ENCODE measurements at places on chromosomes 1 and 21.

DNA sequence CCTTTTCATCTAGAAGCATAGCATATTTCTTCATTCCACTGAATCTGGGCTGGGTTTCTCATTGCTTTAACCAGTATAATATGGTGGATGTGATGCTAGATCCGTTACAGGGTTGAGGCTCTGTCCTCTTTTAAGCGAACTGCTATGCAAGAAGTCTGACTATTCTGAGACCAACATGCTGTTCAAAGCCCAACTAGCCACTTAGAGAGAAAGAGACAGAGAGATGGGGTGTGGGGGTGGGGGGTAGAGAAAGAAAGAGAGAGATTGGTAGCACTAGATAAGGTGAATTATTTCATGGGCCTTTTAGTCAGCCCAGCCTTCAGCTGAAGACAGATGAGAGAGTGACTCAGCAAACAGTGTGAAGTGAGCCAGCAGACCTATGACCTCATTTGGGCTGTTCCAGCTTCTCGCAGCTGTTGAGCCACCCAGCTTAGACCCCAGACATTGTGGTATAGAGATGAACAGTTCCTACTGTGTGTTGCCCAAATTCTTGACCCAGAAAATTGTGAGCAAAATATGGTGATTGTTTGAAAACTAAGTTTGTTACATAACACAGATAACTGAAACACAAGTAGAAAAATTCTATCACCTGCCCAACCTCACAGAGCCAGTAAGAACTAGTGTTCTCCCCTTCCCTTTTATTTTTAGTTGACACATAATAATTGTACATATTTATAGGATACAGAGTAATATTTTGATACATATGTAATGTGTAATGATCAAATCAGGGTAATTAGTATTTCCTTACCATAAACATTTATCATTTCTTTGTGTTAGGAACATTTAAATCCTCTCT, 40.7 kb upstream of the PRKACB start:
- DNase-seq, result peak; percentile 30

DNA sequence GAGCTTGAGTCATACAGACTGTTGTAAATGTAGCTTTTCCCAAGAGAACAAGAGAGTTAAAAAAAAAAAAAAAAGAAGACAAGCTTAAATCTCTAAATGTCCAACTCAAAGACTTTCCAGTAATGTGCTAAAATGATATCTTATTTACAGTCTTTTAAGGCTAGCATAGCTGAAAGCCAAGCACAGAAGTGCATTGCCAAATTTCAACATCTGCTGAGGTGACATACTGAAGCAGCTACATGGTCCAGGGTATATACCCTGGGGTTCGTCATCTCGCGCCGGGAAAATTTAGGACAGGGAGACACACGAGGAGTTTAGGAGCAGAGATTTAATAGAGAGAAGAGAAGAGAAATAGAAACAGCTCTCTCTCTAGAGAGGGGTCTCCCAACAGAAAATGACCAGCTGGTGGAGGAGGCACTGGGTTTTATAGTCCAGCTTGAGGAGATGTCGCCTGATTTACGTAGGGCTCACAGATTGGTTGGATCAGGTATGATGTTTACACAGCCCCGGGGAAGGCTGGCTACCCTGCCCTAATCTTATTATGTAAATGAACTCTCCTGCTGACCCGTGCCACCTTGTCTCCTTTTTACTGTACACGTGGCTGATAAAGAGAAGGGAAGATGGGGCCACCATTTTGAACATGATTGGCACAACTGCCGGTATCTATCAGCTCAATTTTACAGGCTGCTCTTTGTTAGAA, 172.7 kb downstream of the TRIM33 start:
- no peak for DNase-seq

- DNase-seq, result no peak
Observed at GRCh38 chr1:30746212-30747032, 11.2 kb downstream of the LAPTM5 start.

- DNase-seq, result no peak
Observed at GRCh38 chr1:83741348-83741747, 257.6 kb downstream of the TTLL7 start.

GRCh38 chr1:217342105-217342504, 288.8 kb downstream of the GPATCH2 start:
- DNase-seq, result no peak

GRCh38 chr1:209755926-209756614, at the start of gene TRAF3IP3:
TSS of gene TRAF3IP3 (plus strand) at chr1:209756053. CDS start at chr1:209760040, 3,987 bp downstream.
- peak; percentile 74 for DNase-seq

DNA sequence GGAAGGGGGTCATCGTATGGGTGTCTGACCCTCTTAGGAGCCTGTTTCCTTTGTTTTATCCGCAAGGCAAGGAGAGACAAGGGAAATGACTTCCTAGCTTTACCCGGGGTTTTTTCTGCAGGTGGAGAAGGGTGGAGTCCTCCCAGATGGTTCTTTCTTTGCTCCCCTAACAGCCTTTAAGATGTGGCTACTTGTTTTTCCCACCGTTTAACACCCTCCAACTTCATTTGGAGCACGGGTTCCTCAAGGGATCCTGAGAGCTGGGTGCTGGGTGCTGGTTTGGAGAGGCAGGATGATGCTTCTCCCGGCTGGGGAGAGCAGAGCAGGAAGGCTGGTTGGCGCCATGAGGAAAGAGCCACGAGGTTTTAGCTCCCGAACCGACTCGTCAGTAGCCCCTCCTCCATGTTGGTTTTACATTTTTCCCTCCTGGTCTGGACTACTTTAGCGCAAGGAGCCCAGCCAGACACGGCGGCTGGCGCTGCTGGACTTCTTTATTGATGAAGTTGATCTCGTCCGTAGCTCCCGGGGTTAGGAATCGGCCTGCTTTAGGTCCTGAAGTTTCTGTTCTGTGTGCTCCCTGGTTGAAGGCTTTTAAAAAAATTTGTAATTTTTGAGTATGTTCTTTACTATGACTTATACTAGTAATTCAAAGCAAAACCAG, 1.4 kb downstream of the UCK2 start:
- DNase-seq, result no peak

GRCh38 chr1:43979528-43980254, 681 bp downstream of the B4GALT2 start:
- no peak for DNase-seq

DNA sequence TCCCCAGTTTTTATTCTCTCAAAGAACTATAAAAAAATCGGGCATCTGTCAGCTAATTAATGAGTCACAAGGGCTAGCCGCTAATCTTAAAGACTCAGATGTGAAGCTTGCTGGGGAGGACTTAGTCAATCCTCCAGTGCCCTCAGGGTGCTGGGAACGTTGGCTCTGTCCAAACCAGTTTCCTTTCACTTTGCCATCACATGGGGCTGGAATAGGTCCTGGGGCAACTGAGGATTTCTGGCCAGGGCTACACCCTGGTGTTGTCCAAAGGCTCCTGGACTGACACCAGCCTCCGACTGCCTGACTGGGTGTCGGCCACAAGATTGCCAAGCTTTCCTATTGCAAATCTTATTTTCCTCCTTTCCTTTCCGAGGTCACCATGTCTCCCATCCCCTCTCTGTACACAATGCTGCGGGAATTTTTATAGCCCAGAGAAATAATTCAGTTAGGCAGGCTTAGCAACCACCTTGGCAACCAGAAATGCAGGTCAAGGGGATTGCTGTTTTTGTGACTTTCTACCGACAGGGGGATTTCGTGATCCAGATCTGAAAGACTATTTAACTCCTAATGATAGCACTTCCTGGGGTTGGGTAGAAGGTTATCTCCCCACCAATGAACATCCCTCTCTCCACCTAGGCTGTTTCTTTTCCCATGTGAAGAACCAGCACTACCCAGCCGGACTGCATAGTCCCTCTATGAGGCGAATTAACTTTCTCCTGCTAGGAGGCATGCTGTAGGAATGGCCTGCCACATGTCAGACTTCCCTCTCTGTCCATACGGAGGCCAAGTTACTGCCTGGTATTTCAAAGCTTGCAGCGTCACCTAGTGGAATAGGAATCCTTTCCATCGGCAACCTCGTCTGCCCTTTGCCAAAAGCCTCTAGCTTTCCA, 29.9 kb upstream of the CTBS start:
- no peak for DNase-seq

- DNase-seq, result no peak
Observed at GRCh38 chr1:33784876-33785275, 79.0 kb upstream of the HMGB4 start.

- no peak for DNase-seq
Observed at GRCh38 chr1:171588230-171588629, 33.8 kb upstream of the MYOCOS start.

DNA sequence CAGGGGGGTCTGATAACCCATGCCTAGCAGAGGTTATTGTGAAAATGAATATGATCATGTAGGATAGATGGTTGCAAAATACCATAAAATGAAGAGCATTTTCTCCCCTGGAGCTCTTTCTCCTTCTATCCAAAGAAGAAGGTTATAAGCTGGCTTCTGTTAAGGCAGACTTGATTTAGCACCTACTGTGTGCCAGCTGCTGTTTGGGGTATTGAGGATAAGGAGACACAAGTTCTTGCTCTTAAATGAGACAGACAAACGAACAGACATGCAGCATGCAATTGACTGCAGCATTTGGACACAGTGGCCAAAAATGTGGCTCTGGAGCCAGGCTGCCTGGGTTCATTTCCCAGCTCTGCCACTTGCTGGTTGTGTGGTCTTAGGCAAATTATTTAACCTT, 39.8 kb upstream of the ID3 start:
- DNase-seq, result no peak

DNA sequence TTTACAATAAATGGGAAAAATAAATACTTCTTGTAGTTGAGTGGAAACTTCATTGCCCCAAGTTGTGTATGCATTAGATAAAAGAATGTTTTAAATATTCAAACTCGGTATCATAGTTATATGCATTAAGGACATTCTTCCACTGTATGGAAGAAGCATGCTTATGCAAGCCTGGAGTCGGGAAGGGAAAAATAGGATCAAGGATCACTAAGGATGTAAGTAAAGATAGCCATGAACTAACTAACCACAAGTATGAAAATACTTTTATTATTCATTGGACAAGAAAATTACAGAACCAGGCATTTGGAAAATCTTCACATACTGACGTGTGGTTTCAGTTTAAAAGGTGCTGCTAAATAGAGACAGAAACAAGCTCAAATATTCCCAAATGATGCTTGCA, 26.9 kb upstream of the DPYD start:
- DNase-seq, result no peak

DNA sequence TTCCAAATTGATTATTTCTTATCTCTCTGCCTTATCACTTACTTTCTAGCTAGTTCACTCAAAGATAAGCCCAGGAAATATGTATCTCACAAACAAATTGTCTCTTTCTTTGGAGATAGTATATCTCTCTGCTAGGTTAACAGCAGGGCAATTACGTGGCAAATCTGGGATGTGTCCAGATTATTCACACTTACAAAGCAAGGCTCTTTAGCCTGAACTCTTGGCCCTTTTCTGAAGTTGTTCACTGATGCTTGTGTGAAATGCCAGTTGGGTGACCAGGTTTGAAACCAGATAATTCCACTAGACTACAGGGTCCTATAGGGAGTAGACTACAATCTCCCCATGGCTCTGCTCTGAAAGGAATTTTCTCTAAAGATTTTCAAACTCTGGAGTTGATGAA, 30.8 kb upstream of the FAM78B start:
- DNase-seq, result no peak

- DNase-seq, result no peak
Observed at GRCh38 chr1:17091252-17091651, 28.0 kb downstream of the PADI2 start.

- no peak for DNase-seq
Observed at GRCh38 chr1:106908689-106909088, 147.8 kb upstream of the PRMT6 start.

GRCh38 chr21:34704119-34704518, 35.3 kb downstream of the CLIC6 start:
- DNase-seq, result no peak

- no peak for DNase-seq
Observed at GRCh38 chr1:95039360-95040031, 33.3 kb downstream of the ALG14 start.

- no peak for DNase-seq
Observed at GRCh38 chr1:214002060-214002459, 14.3 kb downstream of the PROX1 start.

GRCh38 chr1:151058692-151059091, 730 bp downstream of the CDC42SE1 start:
- no peak for DNase-seq

DNA sequence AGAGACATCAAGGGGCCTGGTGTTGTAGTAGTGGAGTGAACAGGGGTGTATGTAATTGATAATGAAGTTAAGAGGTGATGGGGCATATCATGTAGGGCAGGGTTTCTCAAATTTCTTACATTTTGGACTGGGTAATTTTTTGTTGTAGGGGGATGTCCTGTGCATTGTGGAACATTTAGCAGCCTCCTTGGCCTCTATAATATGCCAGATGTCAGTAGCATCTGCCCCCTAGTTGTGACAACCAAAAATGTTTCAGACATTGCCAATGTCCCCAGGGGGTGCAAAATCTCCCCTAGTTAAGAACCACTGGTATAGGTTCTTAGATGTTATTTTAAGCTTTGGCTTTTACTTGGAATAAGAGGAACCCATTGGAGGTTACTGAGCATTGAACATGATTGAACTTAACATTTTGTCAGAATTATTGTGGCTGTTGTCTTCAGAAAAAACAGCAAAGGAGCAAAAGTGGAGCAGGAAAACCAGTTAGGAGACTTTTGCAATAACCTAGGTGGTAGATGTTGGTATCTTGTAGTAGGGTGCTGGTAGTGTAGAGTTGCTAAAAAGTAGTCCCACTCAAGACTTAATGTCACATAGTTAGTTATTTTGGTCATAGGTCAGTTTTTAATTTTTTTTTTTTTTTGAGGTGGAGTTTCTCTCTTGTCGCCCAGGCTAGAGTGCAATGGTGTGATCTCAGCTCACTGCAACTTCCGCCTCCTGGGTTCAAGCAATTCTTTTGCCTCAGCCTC, 6.2 kb downstream of the ZNF326 start:
- no peak for DNase-seq

DNA sequence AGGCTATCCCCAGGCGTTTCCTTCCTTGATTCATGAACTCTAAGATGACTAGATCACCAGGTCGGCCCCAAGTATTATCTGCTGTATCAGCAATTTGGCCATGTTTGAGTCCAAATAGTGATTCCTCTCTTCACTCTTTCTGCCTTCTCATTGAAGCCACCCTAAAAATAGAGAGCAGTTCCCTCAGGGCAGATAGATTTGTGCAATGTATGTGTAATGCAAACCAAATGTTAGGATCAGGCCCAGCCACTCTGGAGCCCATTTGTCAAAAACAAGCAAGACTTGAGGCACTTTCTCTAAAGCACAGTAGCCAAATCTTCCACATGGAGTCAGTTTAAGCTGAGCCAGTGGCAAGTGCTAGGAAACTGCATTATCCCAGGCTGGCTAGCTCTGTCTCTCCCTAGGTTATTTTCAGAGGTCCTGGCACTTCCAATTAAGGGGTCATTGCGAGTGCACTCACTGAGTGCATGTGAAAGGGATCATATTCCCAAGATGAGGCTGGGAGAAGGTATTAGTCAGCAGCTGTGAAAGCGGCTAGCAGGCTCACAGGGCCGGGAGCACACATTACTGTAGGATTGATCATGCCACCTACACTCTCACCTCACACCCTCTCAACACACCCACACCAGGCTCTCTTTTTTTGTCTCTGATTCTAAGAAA, 97.9 kb upstream of the RAB3GAP2 start:
- no peak for DNase-seq

DNA sequence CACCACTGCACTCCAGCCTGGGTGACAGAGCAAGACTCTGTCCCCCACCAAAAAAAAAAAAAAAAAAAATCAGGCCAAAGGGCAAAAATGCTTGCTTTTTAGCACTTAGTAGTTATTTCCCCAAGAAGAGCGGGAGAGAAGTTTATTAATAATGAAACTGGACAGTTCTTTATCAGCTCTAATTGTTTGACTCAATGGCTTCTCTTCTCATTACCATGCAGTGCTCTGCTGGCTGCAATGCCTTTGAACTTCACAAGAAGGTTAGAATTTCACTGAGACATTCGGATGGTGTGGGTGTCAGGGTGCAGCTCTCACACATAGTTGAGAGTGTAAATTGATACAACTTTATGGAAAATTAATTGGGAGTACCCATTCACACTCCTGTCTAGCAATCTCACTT, 63.7 kb downstream of the EDARADD start:
- no peak for DNase-seq

Data from T-helper 2 cell (primary cell).